GM13977 (cell line): ENCODE measurements at places on chromosomes 16 and 17.
A peak's percentile ranks its signal among the peaks of the same experiment; 100 is the strongest.

- no peak for DNase-seq
Observed at GRCh38 chr17:83151442-83152226, 72.2 kb downstream of the METRNL start.

DNA sequence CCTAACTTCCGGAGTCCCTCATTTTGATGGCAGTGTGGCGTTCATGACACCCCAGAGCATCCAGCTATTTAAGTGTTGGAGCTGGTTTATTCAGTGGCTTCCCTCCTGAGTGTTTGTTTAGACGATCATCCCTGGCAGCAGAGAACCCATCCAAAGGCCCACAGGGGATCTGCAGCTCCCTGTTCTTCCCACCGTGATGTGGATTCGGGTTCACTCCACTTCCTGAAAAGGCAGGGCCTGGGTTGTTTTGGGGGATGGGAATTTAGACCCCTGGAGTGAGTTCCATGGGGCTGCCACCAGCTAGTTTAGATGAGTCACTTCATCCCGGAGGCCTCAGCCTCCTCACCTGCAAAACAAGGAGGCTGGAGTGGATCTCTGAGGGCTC lies 2.3 kb downstream of the KSR1 start:
- no peak for DNase-seq

DNA sequence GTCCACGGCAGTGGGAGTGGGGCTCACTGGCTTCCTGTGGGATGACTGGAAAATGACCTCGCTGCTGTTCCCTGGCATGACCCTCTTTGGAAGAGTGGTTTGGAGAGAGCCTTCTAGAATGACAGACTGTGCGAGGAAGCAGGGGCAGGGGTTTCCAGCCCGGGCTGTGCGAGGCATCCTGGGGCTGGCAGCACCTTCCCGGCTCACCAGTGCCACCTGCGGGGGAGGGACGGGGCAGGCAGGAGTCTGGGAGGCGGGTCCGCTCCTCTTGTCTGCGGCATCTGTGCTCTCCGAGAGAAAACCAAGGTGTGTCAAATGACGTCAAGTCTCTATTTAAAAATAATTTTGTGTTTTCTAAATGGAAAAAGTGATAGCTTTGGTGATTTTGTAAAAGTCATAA lies 7.8 kb upstream of the RNF213 start:
- peak; percentile 80 for DNase-seq

DNA sequence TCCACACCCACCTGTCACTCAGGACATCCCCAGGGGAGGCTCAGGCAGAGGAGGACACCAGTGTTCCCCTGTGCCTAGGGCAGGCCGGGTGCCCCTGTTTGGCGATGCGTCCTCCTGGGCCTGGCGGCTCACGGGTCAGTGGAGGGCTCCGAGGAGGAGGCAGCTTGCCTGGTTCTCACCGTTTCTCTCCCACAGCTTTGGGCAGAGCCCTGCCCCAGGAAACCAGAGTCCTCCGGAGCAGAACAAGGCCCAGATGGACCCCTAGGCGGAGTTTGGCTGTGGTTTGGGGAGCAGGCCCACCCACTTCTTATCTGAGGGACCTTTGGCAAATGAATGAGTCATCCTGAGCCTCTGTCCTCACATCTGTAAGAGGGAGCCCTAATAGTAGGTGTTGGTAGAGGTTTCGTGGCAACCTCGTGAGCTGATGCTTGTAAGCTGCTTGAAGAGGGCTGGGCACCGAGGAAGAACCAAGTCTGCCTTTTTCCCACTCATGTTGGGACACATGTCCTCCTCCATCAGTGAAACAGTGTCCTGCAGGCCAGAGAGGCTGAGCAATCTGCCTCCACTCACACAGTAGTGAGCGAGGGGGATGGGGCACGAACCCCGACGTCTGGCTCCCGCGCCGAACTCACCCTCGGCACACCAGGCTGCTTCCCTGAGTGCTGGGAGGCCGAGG lies 247.0 kb upstream of the CIBAR2 start:
- DNase-seq = no peak

DNA sequence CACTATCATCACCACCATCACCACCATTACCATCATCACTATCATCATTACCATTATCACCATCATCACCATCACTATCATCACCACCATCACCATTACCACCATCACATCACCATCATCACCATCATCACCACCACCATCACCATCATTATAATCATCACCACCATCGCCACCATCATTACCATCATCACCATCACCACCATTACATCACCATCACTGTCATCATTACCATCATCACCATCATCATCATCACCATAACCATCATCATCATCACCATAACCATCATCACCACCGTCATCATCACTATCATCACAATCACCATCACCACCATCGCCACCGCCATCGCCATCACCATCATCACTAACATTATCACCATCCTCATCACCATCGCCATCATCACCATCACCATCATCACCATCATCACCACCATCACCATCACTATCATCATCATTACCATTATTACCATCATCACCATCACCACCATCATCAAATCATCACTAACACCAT lies 4.9 kb upstream of the JPH3 start:
- DNase-seq = no peak
